ENCODE measurements at places on chromosomes 2 and 18.
A peak's percentile ranks its signal among the peaks of the same experiment; 100 is the strongest.

GRCh38 chr2:54115284-54116137 lies at the start of gene ACYP2:
TSS of gene ACYP2 (plus strand) at chr2:54115615.
- peak; percentile 94 for DNase-seq

DNA sequence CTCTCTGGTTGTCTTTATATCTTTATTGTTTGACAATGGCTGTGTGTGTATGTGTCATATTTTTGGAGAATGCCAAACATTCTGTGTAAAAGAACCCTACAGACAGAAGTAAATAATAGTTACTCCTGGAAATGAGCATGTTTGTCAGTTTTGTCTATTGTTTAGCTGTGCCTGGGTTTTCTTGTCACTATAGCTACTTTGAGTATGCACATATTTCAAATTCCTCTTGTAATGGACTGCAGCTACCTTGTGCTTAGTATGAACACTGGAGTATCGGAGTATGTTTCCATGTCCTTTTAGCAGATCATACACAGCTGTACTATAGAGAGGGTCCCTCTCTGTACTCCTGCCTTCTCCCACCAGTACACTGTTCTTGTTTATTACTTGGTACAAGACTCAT lies 58.0 kb upstream of the DOCK10 start:
- DNase-seq = no peak

DNA sequence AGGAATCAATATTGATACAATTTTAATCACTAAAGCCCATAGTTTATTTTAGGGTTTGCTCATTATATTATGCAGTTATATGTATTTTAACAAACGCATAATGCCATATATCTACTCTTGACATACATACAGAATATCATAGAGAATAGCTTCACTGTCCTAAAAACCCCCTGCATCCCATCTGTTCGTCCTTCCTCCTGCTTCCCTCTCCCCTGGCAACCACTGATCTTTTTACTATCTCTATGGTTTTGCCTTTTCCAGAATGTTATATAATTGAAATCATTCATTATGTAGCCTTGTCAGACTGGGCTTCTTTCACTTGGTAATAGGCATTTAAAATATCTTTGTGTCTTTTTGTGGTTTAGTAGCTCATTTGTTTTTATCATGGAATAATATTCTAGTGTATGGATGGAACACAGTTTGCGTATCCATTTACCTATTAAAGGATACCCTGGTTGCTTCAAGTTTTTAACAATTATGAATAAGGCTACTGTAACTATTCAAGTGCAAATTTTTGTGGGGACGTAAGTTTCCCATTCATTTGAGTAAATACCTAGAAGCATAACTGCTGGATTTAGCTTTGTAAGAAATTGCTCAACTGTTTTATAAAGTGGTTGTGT lies 801.6 kb upstream of the GCFC2 start:
- DNase-seq = no peak

DNA sequence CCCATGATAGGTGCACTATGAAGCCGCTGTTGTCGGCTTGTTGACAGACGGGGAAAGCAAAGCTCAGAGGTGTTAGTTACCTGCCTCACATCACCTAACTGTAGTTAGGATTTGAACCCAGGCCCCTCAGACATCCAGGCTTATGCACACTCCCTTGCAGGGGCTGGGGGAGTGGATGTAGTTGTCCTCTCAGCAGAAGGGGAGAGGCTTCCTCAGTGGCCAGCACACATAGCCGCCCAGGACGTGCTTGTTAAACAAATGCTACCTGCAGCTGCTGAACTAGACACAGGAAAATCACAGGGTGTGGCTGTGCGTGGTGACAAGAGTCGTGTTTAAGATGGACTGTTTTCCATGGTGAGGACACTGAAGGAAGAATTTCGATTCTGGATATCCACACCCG lies 39.2 kb downstream of the GREB1 start:
- DNase-seq = no peak

GRCh38 chr2:46329803-46330775 lies 32.9 kb downstream of the EPAS1 start:
- peak; percentile 90 for DNase-seq

- peak; percentile 11 for DNase-seq
Measured at GRCh38 chr2:53268086-53268485, 499.5 kb upstream of the CHAC2 start.

DNA sequence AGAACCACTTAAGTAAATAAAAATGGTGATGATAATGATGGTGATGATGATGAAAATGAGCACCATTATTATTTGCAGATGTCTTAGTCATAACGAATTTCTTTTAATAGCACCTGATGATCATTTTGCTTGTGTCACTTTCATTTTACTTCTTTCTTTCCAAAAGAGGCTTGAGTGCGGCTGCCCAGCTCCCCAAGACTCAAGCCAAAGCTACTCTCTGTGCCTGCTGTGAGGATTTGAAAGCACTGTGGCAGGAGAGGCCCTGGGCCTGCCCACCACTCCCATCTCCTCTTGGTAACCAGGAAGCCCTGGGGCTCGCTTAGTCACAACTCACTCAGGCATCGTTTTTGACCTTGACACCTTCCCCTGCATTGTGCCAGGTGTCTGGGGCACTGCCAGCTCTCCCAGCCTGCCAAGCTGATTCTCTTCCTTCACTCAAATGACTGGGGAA lies 41.2 kb downstream of the RPL37A start:
- peak; percentile 95 for DNase-seq

DNA sequence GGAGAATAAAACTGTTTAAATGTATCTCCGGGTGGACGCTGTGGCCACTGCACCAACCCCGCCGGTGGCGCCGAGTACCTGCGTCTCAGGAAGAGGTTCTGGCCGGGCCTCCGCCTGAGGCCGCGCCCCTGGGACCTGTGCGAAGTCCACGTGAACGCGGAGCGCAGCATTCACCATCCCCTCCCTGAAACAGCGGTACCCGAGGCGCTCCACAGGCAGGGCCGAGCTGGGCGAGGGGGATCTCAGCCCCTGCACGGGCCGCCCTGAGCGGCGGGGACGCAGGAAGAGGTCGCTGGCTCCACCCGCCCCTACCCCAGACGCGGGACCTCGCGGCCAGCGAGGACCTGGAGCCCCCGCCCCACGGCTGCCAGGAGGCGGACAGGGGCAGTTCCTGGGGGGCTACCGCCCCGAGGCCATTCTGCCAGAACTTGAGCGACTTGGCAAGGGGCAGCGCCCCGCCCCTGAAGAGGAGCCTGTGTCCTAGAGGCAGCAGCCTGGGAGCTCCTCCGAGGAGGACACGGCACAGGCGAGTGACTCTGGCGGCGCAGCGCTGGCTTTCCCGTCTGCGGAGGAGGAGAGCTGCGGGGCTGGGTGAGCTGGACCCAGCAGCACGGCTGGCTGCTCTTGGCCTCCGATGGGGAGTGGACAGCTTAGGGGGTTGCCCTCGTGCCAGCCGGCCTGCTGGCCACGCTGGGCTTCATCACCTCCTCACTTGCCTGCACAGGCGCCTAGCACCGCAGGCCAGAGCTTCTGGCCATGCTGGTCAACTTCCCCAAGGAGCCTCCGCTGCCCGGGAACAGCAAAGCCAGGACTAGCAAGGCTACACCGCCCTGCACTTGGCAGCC lies 9.7 kb upstream of the TEKT4 start:
- DNase-seq = no peak

All from MCF 10A (cell line).